ENCODE measurements at places on chromosomes 1 and 21. TPM values are rescaled to one million over a fixed set of nuclear protein-coding genes. Genes with fewer than 3 reads are reported as not detected.

OPTC gene
- not detected for polyA plus RNA-seq

GRCh38 chr1:227805606-227806197 is 9.8 kb upstream of the PRSS38 start:
- no peaks in the 10 kb centered on the region for H3K27me3 ChIP-seq
- no peaks in the 10 kb centered on the region for H3K36me3 ChIP-seq
- H3K4me1 ChIP-seq = no peaks in the 10 kb centered on the region
- no peak for DNase-seq
- no peak overlapping the region for H3K4me3 ChIP-seq
- H3K27ac ChIP-seq = no peak overlapping the region

DNA sequence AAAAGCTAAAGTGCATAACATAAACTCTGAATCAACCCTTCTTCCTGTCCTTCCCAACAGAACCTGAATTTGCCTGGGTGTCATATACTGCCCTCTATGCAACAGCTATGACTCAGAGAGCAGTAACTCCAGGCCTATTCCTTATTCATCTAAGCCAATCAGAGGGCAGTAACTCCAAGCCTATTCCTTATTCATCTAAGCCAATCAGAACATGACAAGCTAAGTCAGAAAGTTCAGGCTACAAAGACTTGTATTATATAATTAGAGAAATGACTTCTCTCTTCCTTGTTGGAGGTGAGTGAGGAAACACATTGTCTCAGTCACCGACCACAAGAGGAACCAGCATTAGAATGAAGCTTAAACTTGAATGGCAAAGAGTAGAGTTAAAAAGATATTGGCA is 26.2 kb upstream of the TADA1 start:
- peak overlapping the region; percentile 64 for H3K27ac ChIP-seq
- H3K4me3 ChIP-seq = no peak overlapping the region
- H3K4me1 ChIP-seq = peaks cover 21% of the 10 kb centered on the region
- no peaks in the 10 kb centered on the region for H3K36me3 ChIP-seq
- no peaks in the 10 kb centered on the region for H3K27me3 ChIP-seq

DNA sequence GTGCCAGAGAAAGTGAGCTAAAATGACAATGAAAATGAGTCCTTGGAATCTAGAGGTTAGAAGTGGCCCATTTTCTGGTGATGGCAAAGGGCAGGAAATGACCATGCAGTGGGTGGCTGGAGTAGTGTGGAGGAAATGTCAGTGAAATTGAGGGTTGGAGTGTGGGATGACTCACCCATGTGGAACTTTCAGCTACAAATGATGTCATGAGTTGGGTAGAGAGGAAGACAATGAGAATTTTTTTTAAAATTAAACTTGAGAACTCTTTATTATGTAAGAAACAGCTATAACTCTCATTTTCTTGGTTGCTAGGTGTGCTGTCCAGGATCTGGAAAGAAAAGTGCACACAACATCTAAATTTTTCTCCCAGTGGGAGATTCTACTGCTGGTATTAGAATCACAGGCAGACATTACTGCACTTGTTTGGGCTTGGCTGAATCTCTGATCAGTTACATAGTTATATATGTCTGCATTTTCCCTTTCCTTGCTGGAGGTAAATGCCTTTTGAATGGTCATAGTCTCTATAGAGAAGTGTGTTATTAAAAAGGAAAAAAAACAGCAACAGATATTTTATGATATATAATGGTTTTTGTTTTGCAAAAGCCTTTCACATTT is 56.8 kb upstream of the GNG12 start:
- no peak overlapping the region for H3K27ac ChIP-seq
- H3K4me1 ChIP-seq = peaks cover 12% of the 10 kb centered on the region
- H3K36me3 ChIP-seq = no peaks in the 10 kb centered on the region

KLHDC9 gene
- polyA plus RNA-seq = not detected

MPL gene
- polyA plus RNA-seq = not detected

- DNase-seq = no peak
- no peak overlapping the region for H3K4me3 ChIP-seq
- no peaks in the 10 kb centered on the region for H3K27me3 ChIP-seq
- H3K4me1 ChIP-seq = no peaks in the 10 kb centered on the region
These were observed 27.5 kb downstream of the KAZN start for GRCh38 chr1:14625996-14626395.

DNA sequence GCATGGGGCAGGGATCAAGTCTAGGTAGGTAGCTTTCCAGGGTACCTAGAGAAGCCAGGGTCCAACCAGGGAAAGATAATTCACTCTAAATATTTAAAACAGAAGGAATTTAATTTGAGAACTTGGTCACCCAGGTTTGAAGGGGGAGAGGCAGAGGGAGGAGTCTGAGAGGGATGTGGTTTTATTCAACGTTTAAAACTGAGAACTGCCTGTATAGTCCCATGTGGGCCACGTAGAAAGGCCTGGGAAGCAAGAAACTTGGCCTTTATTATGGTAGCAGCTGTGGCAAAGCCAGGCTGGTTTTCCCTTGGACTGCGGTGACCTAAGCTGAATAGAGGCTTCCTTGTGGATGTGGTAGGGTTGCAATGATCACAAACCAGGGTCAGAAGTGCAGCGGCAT is 42.0 kb upstream of the DUSP10 start:
- H3K4me1 ChIP-seq = peaks cover 57% of the 10 kb centered on the region
- DNase-seq = no peak
- H3K4me3 ChIP-seq = no peak overlapping the region
- no peaks in the 10 kb centered on the region for H3K27me3 ChIP-seq

PRELP gene
- not detected for polyA plus RNA-seq

RCC2 gene
- polyA plus RNA-seq = 40.9 TPM

- no peak overlapping the region for H3K27ac ChIP-seq
- no peaks in the 10 kb centered on the region for H3K27me3 ChIP-seq
- H3K4me1 ChIP-seq = peaks cover 2% of the 10 kb centered on the region
- H3K4me3 ChIP-seq = no peak overlapping the region
- no peaks in the 10 kb centered on the region for H3K36me3 ChIP-seq
- no peak for DNase-seq
These were observed 107.7 kb upstream of the USP24 start for GRCh38 chr1:55322842-55323241.

MAP3K21 gene
- 0.38 TPM for polyA plus RNA-seq

Data from CD14-positive monocyte (primary cell).